ENCODE measurements at places on chromosomes 6 and 20. TPM values are rescaled to one million over a fixed set of nuclear protein-coding genes. Genes with fewer than 3 reads are reported as not detected.

DNA sequence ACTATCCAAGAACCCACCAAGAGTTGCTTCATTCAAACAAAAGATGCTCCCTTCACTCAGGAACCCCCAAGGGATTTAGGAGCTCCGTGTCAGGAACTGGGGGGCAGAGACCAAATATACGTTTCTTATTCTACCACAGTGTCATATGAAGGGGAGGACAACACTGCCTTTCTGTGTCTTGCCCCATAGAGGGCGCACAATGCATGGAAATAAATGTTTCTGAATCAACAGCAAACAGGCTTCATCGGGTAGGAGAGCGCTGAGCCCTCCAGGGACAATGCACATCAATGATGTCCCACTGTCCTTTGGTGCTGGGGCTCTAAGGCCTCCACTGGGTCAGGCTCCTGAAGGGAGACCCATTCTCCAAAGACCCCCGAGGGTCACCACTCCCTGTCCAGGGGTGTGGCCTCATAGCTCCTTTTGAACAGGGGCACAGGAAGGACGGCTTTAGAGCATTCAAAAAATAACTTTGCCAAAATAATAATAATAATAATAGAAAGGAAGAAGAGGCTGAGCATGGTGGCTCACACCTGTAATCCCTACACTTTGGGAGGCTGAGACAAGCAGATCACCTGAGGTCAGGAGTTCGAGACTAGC, 31.1 kb downstream of the PLG start:
- DNase-seq: peak; percentile 26

GRCh38 chr6:1630771-1631217, 21.1 kb downstream of the FOXC1 start:
- DNase-seq: no peak

Gene ZFP57
- polyA plus RNA-seq: not detected

Gene TMEM151B
- 0.37 TPM for polyA plus RNA-seq

Measured in hindlimb muscle (tissue), 1 donor.